ENCODE measurements at places on chromosomes 3 and 15.

GRCh38 chr15:82854554-82854953, 45.1 kb downstream of the WHAMM start:
- no peak for DNase-seq

DNA sequence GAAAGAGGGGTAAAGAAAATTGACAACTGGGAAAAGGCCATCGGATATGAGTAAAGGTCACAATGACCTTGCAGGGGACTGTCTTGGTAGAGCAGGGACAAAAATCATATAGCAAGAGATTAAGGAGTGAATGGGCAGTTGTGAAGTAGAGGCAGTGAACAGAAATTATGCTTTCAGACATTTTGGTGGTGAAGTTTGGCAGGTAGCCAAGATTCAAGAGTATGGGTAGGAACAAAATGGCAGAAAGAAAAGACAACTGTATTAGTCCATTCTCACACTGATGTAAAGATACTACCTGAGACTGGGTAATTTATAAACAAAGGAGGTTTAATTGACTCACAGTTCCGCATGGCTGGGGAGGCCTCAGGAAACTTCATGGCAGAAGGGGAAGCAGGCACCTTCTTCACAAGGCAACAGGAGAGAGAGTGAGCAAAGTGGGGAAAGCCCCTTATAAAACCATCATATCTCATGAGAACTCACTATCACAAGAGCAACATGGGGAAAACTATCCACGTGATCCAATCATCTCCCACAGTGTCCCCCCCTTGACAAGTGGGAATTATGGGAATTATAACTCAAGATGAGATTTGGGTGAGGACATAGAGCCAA, 84.0 kb downstream of the CGNL1 start:
- DNase-seq = no peak

- DNase-seq = peak; percentile 26
Measured at GRCh38 chr3:52339612-52340011, 23.5 kb downstream of the DNAH1 start.

DNA sequence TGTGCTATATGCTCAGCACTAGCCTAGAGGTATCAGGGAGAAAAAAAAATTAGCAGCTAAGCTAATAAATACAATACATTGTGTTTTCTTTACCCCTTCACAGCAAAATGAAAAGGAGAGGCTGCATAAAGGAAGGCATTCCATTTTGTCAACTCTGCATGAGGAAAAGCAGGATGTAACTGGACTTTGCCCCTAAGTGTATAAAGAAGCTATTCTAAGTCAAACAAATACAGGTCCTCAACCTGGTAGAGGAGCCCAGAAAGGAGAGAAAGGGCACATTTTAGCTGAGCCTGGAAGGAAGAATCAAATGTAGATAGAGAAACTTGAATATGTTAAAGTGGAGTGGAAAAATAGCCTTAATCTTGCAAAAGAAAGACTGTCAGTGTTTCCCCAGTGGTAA, 89.0 kb upstream of the SPRED1 start:
- no peak for DNase-seq

GRCh38 chr15:68789091-68789490, 31.6 kb downstream of the ANP32A start:
- DNase-seq = no peak

DNA sequence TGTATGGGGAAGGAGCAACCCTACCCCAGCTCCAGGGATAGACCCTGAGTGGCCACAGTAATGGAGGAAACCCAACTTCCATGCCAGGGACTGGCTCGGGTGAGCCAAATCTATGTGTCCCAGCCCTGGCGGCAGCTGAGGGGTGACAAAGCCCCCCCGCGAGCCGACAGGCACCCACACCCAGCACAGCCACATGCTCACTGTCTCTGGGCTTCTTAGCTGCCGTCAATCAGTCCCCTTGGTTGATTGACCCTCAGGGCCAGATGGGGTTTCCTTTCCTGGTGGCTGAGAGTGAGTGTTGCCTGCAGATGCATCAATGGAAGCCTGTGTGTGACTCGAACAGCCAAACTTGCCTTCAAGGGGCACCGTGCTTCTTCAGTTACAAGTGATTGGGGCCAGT, 2.1 kb upstream of the OCA2 start:
- no peak for DNase-seq

DNA sequence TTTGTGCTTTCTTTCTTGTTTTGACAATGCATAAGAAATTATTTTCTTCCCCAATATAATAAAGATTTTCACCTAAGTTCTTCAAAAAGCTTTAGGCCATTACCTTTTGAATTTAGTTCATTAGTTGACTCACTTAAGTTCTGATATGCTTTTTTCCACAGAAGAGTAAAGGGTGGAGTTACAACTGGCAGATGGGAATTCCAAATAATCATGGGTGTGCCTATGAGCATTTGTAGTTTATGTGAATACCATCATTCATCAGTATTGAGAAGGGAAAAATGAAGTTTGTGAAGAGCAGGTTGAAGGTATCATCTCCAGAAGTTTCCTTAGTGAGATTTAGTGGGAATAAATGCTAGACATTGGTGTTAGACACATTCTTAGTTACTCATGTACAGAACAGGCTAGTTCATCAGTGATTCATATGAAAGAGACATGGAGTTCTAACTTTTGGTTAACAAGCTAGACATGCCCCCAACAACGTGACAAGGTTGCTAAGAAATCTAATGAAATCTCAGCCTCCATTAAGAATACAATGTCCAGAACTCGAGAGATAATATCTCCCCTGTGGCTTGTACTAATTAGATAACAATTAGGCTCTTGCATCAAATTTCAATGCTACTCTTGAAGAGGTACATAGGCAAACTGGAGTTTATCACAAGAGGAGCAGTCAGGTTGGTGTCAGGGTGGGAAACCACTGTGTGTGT, 16.9 kb upstream of the ALCAM start:
- no peak for DNase-seq

GRCh38 chr15:35603301-35603700, 57.3 kb upstream of the DPH6 start:
- DNase-seq = no peak

GRCh38 chr3:172803489-172803888, 53.0 kb downstream of the ECT2 start:
- no peak for DNase-seq

DNA sequence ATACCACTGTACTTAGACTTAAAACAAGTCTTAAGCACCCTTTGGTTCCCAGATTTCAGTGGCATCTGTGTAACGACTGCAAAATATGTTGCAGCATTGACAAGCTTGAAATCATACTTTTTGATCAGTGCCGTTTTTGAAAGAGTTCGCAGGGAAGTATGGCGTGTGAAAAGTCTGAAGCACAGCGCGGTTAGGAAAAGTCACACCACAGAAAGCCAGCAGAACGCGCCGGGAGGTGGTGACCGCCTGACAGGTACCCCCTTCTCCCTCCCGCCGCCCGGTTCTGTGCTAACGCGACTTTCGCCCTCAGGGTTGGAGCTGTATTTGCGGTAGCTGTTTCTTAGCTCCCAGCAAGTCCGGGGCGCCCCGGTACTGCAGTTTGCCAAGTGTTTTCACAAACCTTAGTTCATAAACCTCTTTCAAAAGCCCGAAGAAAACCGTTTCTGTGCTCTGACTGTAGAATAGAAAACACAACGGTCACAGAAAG, 481 bp upstream of the CRYBG3 start:
- no peak for DNase-seq

DNA sequence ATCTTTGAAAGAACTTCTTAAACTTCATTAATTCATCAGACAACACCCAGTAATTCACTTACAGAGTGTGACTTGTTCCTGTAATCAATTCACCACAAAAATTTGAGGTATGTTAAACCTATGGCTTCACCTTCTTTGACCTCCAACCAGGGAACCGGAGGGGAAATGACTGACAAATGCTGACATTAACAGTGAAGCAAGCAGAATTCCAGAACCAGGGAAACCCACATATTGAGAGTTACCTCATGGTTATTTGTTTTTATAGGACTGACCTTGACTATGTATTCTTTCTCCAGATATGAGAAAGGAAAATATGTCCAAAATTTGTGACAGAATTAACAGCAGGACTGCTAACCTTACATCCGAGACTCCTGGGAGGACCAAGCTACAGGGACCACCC, 2.7 kb downstream of the P3H2 start:
- DNase-seq = no peak

GRCh38 chr15:100169615-100170290, 172.0 kb downstream of the ADAMTS17 start:
- DNase-seq = no peak

GRCh38 chr3:87436781-87437543, 160.6 kb upstream of the POU1F1 start:
- no peak for DNase-seq

- DNase-seq = no peak
Measured at GRCh38 chr15:42069496-42070278, 24.7 kb downstream of the PLA2G4D start.

DNA sequence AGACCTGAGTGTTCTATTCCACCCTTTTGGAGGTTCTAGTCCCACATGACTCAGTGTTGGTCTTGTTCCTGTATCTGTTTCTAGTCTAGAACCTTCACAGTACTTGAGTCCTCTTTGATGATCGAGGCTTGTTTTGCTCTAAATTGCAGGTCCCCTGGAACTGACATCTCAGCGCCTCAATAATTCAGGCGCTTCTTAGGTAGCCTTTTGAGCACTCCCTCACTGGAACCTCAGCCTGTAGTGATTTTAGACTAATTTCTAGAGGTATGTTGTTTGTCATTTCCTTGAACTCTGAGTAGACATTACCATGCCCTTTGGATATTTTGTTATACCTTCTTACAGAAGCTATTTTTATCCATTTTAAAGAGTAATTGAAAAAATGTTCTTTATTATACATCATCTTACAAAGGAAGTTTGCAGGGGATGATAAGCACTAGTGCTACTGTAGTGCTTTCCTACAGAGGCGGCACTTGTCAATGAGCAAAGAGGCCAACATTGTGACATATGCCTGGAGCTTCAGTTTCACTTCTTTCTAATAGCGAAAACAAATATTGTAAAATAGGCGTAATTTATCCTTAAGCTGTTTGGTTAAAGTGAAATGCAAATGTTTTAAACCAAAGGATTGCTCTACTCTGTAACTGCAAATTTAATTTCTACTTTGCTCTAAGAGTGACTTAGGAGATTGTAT, 75.7 kb downstream of the EFL1 start:
- peak; percentile 28 for DNase-seq

DNA sequence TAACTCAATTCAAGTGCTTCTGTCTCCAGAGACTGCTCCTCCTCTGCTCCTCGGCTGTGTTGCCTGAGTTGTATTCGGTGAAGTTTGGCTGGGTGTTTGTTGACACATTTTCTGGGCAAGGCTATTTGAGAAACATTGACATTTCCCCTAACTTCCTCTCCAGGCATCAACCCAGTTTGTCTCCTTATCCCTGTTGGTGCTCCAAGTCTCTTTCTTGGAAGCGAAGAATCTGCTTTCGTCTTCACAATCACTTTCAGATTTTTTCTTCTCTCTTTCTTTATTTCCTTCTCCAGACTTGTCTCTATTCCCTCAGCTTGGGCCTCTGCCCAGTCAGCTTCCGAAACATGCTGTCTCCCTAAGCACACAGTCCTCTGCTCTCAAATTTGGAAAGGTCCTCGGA, 84.7 kb downstream of the ETV5 start:
- DNase-seq = no peak

GRCh38 chr3:14462738-14463137, 60.3 kb downstream of the SLC6A6 start:
- no peak for DNase-seq

GRCh38 chr3:172170841-172171240, 131.5 kb downstream of the FNDC3B start:
- no peak for DNase-seq

DNA sequence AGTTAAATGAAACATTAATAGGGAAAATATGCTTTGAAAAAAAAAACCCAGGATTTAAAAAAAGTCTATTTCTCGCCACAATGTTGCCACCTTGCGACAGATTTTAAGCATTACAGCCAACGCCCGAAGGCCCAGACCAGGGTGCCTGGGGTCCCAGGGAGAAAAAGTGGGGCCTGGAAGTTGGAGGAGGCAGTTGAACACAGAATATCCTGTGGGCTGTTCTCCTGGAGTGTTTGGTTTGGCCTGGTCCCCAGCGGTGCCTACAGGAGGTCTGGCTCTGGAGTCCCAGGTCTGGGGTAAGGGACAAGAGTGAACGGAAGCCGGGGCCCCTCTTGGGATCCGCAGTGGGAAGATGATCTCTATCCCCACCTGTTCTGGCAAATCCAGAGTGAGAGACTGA, 3.4 kb downstream of the RNU6-1 start:
- DNase-seq = peak; percentile 13

GRCh38 chr15:38683382-38684242, 119.0 kb upstream of the RASGRP1 start:
- DNase-seq = no peak

DNA sequence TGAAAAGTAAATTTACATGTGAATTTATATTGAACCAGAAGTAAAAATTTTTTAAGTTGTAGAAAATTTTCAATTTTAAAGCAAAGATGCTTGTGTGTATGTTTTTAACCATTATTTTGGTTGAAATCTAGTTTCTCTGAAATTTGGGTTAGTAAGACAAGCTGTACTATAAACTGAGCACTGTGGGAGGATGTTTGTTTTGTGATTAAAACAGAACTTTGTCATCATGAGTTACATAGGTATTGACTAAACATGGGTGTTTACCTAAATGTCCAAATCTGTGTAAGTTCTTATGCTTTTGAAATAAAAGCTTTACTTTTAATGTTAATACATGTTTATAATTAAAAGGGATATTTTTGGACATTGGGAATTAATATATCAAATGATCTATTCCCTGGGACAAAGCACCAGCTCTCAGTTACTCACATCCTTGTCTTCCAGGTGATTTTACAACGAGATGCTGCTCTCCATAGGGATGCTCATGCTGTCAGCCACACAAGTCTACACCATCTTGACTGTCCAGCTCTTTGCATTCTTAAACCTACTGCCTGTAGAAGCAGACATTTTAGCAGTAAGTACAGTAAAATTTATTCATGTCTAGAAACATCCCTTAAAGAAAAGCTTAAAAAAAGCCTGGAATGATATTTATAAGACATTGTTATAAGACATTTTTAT, 32.7 kb downstream of the RNF13 start:
- DNase-seq = no peak

DNA sequence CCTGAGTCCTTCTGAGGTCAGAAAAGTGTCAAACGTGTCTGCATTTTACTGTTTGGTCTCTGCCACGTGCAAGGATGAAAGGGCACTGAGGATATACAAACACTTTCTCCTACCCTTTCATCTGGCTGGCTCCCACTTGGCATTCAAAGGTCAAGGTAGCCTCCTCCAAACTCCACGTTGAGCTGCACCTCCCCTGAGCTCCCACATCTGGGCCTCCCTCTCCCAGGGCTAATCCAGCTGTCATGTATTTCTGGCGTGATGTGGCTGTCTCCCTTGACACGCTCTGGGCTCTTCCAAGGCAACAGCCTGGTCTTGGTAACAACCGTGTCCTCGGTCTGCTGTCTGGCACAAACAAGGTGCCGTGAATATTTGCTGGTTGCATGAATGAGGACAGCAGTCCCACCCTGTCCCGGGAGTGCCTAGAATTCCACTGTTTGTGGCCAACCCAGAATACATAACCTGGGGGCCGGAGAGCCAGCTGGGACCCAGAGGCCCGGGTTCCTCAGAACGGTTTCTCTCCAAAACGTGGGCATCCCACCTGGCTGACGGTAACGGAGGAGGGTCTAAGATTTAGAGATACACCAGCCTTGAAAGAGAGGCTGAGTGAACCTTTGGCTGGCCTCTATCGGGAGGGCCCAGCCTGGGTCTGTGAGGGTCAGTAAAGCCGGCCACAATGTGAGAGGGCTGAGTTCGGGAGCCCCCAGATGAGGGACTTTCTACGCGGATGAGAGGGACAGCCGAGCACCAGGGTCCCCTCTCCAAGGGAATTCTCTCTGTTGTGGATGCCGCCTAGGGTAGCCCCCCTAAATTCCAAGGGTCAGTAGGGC, 767 bp downstream of the GLT8D1 start:
- no peak for DNase-seq

- DNase-seq = no peak
Measured at GRCh38 chr15:74170071-74170844, 3.3 kb upstream of the ISLR start.

GRCh38 chr3:180973543-180973942, 16.0 kb downstream of the DNAJC19 start:
- DNase-seq = no peak

All from NCI-H1048 (cell line).